ENCODE measurements at places on chromosomes 7 and 10. TPM values are rescaled to one million over a fixed set of nuclear protein-coding genes. Genes with fewer than 3 reads are reported as not detected.
A peak's percentile ranks its signal among the peaks of the same experiment; 100 is the strongest.

- no peak for DNase-seq
Measured at GRCh38 chr7:130139193-130139960, 65.8 kb downstream of the TMEM209 start.

- no peak for DNase-seq
Measured at GRCh38 chr10:102872163-102872562, 2.9 kb downstream of the AS3MT start.

- no peak for DNase-seq
Measured at GRCh38 chr10:114026189-114027040, 17.3 kb upstream of the ADRB1 start.

TOMM7 gene
- 162 TPM for total RNA-seq

- DNase-seq = no peak
Measured at GRCh38 chr10:23980094-23980493, 228.8 kb upstream of the KIAA1217 start.

- peak; percentile 55 for DNase-seq
Measured at GRCh38 chr10:23158370-23158769, 33.7 kb upstream of the PTF1A start.

- DNase-seq = no peak
Measured at GRCh38 chr10:112821038-112821437, 129.0 kb upstream of the TCF7L2 start.

PPP1R17 gene
- 1.2 TPM for total RNA-seq

DNA sequence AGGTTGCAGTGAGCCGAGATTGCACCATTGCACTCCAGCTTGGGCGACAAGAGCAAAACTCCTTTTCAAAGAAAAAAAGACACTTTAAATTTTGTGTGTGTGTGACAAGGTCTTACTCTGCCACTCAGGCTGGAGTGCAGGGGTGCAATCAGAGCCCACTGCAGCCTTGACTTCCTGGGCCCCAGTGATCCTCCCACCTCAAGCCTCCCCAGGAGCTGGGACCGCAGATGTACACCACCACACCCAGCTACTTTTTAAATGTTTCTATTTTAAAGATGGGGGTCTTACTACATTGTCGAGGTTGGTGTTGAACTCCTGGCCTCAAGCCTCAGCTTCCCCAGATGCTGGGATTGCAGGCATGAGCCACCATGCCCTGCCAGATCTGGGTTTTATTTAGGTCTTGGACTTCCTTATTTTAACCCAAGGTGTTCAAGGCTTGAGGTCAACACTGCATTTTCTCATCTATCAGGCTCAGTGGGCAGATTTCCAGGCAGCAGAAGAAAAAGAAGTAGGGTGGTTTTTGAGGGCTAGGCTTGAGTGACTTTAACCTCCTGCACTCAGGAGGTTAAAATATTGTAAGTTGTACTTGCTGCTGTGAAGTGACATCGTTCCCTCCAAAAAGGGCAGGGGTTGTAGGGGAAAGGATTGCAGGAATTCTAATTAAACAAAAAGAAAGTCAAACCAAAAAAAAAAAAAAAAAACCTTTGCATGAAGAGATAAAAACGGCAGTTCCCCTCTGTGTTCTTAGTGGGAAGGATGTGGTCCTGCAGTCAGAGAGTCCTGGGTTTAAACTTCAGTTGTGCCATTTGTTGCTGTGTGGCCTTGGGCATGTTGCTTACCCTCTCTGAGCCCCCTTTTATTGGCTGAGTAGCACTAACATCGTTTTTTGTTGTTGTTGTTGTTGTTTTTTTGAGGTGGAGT, 71.5 kb downstream of the CARD11 start:
- no peak for DNase-seq

DNA sequence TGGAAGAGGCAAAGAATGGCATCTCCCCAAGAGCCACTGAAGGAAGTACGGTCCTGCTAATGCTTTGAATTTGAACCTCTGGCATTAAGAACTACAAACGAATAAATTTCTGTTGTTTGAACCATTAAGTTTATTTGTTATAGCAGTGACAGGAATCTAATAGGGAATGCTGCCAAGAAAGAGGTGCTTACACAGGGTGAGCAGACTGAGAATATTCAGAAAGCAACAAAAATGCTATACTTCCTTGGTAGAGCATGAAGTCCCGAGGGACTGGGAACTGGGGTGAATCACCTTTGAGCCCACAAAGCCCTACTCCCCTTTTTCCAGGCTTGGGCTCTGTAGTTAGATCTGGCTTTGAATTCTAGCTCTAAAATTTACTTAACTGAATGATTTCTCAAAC, 45.0 kb downstream of the PANK1 start:
- no peak for DNase-seq

DNA sequence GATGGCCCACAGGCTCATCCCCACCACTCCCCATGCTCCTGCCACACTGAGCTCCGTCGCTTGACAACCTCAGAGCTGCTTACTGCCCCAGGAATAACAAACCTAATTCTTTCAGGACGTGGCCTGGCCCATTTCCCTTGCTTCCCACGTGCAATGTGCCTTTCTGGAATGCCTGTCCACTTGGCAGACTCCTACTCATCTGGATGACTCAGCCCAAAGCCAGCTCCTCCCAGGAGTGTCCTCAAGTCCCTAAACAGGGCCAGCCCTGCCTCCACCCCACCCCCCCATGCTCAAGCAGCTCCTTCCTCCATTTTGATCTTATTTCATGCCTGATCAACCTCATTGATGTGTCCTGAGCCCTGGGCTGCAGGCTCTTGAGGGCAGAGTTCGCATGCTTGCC, 164.9 kb upstream of the RNF32 start:
- no peak for DNase-seq

- no peak for DNase-seq
Measured at GRCh38 chr7:27183682-27184336, 1.2 kb downstream of the HOXA11 start.

Measured in neural crest cell (in vitro differentiated cells).